Activated CD4-positive, CD25-positive, alpha-beta regulatory T cell treated with anti-CD3 and anti-CD28 coated beads, Interleukin-2, amount 50 U/mL, for 72 hours (primary cell): ENCODE measurements at places on chromosomes 16 and 17.

- DNase-seq = no peak
Observed at GRCh38 chr16:29763326-29763725, 14.7 kb upstream of the ZG16 start.

DNA sequence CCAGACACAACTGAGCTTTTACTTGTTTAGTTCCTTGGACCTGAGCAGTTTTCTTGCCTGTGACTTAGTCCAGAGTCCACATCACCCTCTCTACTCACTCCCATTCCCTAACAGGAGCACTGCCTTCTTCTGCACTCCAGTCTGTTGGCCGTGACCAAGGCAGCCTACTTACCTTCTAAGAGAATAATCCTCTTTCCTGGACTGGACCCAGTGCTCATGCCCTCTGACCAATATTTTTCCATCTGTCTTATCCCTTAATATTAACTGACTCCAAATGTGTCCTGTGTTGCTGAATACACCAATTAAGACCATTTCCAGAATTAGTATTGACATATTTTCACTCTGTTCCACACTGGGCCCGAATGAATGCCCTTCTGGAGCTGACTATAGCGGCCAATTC, 681.0 kb upstream of the KIF2B start:
- no peak for DNase-seq

DNA sequence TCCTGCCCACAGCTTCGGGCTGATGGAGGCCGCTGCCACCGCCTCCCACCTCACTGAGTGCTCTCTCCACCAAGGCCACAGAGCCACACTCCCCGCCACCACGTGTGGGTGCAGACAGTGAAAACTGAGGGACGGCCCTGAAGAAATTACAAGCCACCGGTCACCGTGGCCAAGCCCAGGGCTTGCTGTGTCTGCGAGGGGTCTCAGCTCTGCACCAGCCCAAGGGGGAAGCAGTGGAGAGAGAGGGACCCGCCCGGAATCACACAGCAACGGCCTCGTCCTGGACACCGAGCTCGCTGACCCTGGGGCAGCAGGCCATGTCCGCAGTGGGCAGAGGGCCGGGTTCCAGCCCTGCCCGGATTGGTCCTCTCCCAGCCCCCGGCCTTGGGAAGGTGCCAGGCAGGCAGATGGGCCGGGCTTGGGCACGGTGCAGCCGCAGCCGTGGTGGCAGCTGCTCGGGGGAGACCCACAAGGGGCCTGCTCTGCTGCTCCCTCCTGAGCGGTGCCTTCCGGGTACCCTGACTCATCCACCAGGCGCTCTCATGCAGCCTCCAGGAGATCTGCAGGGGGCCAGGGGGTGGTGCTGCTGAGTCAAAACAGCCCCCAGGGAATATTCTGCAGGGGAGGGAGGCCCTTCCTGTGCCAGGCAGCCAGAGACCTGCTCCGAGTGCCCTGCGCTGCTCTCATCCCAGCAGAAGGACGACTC, 52.0 kb downstream of the CBFA2T3 start:
- DNase-seq = no peak

DNA sequence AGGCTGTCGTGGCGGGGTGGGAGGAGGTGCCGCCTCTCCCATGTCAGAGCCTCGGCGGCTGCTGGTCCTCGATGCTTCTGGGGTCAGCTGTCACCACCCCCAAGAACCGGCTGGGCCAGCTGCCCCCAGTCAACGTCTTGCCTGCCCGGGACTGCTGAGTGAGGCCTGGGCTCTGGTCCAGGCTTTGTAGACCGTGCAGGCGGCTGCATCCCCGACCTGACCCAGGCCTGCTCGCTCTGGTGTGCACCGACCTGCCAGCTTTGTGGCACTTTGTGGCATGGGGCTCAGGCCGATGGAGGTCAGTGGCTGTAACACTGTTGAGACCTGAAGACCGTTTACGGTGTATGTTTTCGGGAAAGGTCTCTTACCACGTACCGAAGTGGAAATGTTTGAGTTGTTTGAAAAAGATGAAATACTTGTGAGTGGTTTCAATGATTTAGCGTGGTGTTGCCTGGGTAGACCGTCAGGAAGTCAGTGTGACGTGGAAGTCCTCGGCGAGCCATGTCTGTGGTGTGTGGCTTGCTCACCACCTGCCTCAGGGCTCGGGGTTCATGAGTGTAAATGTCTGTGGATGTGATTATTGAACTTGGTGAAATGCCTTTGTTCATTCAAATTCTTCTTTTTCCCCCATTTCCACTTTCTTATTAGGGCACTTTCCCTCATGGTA, 53.2 kb upstream of the ZNF750 start:
- DNase-seq = no peak

- DNase-seq = no peak
Observed at GRCh38 chr17:76982408-76983074, 114.3 kb downstream of the MGAT5B start.

GRCh38 chr16:6864671-6865070, 468.0 kb upstream of the RBFOX1 start:
- DNase-seq = no peak

DNA sequence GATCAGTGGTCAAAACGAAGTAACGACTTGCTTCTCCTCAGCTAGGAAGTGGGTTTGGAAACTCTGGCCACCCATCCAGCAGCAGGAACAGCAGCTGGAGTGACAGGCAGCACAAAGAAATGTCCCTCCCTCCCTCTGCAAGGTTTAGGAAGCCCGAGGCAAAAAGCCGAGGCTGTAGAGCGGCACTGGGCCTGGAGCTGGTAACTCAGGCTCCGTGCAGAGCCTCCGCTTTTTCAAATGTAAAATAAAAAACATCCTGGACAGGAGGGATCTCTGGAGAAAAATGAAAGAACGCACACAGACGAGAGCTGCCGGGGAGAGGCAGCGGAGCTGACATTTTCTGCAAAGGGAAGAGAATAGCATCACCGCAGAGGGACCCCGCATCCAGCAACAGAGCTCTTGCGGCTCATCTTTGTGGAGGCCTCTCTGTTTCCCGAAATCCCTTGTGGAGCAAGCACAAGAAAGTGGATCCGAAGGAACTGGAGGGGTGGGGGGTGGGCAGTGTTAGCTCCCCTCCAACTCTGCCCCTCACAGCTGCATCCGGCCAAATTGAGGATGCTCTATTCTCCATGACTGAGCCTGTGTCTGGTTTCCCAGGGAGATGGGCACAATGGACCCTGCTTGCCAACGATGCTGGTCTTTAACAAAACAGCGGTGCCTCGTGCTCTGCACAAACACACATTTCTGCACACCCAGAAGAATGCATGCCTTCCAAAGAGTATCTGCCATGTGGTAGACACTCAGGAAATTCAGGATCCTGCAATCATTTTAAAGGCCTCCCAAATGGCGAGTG, 335.5 kb upstream of the ZFHX3 start:
- no peak for DNase-seq

GRCh38 chr16:14303639-14304394, 232.7 kb downstream of the MRTFB start:
- no peak for DNase-seq

DNA sequence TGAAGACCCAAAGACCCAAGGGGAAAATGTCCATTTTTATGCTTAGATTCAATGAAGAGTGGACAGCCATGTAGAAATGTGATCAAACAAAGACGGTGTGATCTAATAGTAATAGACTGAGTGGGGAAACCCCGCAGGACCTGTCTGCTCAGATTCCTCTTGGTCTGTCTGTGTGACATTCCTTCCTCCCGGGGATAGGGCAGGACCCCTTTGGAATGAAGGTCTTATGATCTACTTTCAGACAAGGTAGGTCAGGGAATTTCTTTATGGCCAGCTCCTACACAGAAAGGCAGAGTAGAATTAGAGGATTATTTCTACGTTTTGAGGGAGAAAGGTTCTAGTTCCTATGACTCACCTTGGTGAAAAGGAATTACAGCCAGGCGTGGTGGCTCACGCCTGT, 267.6 kb downstream of the STX8 start:
- no peak for DNase-seq

- DNase-seq = peak; percentile 63
Observed at GRCh38 chr17:82230609-82231311, 1.9 kb downstream of the SLC16A3 start.

DNA sequence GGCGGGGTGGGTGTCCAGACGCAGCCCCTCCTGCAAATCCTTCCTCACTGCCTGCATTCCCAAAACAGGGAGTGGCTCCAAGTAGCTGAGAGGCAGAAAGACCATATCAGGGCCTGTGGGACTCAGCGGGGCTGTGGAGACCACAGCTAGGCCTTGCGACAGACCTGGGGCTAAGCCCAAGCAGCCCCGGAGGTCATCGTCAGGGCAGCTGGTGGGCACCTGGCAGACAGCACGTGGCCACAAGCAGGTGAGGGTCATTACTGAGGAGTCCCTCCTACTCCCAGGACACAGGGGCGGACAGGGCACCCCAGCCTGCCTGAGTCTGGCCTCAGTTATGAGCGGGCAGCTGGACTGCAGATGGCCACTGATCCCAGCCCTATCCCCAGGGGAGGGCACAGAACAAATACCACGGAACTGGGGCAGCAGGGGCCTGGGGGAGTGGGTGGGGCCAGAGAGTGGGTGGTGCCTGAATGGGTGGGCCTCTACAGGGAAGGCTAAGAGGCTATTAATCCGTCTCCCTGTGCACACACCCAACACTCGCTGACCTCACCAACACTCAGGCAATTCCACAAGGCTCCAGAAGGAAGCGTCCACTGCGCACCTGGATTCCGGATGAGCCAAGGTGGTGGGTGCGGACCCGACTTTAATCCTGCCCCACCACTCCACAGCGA, 8.5 kb downstream of the HS3ST6 start:
- no peak for DNase-seq

DNA sequence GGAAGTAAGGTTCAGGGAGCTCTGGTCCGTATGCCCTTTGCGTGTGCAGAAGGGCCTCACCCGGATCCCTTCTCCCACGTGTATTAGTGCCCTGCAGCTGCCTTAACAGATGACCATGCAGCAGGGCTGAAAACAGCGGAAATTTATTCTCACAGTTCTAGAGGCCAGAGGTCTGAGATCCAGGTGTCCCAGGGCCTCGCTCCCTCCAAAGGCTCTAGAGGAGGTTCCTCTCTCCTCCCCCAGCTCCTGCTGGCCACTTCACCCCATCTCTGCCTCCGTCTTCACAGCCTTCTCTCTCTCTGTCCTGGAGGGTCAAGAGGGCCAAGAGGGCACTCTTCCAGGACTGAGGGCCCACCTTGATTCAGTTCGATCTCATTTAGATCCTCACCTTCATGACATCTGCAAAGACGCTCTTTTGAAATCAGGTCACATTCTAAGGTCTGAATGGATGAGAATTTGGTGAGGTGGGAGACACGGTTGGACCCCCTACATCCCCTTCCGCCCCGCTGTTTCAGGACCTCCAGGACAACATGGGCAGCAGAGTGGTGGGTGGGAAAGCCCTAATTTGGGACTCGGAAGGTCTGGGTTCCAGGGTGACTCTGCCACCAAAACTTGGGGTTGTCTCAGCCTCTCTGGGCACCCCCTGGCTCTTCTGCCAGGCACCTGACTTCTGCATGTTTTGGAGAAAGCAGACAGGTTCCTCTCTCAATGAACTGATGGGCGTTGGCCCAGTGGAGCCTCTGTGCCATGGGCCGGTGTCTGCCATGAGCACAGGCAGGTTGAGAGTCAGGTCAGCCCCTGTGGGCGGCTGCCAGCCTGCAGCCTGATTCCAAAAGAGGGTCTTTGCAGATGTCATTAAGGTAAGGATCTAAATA, 361.2 kb downstream of the SEC14L1 start:
- no peak for DNase-seq

GRCh38 chr17:34606763-34607162, 27.4 kb downstream of the TMEM132E start:
- DNase-seq = no peak

GRCh38 chr17:28252436-28252835, 66.6 kb upstream of the TMEM97 start:
- DNase-seq = no peak

GRCh38 chr17:18185391-18185790, 1.8 kb downstream of the ALKBH5 start:
- no peak for DNase-seq
